Mesangial cell (primary cell): ENCODE measurements at places on chromosomes 16 and 17. TPM values are rescaled to one million over a fixed set of nuclear protein-coding genes. Genes with fewer than 3 reads are reported as not detected.

BLTP2 gene
- 88.4 and 115 TPM in 2 replicates for total RNA-seq

WDR90 gene
- 18.6 and 23.1 TPM in 2 replicates for total RNA-seq

GFOD2 gene
- 14.3 and 16.0 TPM in 2 replicates for total RNA-seq

OR1F1 gene
- total RNA-seq: not detected in 2 replicates

AKTIP gene
- total RNA-seq: 12.7 and 19.8 TPM in 2 replicates

PIK3R6 gene
- under 0.01 TPM in 1 of 2 replicates, not detected in the other for total RNA-seq

DLX3 gene
- under 0.01 TPM in 1 of 2 replicates, not detected in the other for total RNA-seq

PMM2 gene
- 18.4 and 23.0 TPM in 2 replicates for total RNA-seq

NT5M gene
- 3.6 and 6.2 TPM in 2 replicates for total RNA-seq

CA5A gene
- not detected in 2 replicates for total RNA-seq

KRTAP4-3 gene
- total RNA-seq: not detected in 2 replicates

CACNG3 gene
- not detected in 2 replicates for total RNA-seq

KDM8 gene
- total RNA-seq: 3.3 and 4.8 TPM in 2 replicates

PSKH1 gene
- 18.3 and 26.9 TPM in 2 replicates for total RNA-seq

USB1 gene
- total RNA-seq: 48.4 and 66.8 TPM in 2 replicates

HS3ST3B1 gene
- total RNA-seq: 26.7 and 33.7 TPM in 2 replicates

ANKRD40CL gene
- not detected in 2 replicates for total RNA-seq

CACNG1 gene
- total RNA-seq: not detected in 2 replicates

MT1H gene
- total RNA-seq: 8.6 TPM in 1 of 2 replicates, not detected in the other

PSMC5 gene
- total RNA-seq: 60.0 and 76.8 TPM in 2 replicates
